Right kidney (tissue), 9 donors: ENCODE measurements at places on chromosomes 13 and 19.

DNA sequence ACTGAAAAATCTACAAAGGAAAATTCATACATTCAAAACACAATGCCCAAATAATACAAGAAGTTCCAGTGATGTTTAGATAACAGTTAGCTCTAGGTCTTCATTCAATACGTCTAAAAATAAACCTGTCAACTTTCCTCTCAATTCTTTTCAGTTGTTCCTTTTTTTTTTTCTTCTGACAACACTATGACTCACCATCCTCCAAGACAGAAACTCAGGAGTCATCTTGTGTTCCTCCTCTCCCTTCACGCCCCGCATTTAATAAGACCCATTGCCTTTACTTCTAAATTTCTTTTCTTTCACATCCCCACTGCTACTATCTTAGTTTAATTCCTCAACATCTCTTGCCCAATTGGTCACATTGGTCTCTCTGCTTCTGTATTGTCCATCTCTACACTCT is 759.9 kb downstream of the GPC5 start:
- no peak for DNase-seq

GRCh38 chr19:22517496-22518411 is 95.6 kb upstream of the ZNF98 start:
- no peak for DNase-seq

DNA sequence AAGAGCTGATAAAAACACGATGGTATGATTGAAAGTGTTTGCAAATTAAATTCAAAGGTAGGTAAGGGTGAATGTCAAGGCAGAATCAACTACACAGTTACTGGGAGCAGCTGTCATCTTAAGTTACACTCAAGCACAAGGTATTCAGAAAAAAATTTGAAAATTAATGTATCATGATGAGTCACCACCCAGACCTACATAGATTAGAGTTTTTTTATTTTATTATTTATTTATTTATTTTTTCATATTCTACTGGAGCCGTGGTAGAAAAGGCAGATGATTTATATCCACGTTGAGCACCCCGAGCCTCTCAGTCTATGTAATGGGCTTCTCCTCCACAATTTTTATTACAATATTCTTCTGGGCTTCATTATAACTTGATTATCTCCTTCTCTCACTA is 728.9 kb upstream of the ARGLU1 start:
- DNase-seq = no peak

DNA sequence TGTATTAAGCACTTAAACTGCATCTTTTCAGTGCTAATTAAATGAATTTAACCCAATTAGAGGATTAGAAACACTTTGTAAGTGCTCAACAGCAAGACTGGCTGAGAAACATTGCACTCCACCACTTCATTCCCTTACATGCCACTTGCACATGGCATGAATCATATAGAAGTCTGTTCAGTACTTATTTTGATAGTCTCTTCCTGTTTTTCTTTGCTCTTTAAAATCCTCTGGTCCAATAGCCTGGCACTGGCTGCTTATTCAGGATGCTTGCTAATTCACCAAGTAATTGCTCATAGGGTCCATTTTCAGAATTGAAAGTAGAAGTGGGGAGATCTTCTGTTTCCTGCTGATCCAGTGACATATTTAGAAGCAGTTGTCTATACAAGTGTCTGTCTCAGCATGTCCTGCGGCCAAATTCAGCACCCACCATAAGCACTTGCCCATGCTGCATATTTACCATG is 900.1 kb downstream of the PCDH9 start:
- no peak for DNase-seq

- no peak for DNase-seq
Observed at GRCh38 chr13:28865951-28866350, 45.8 kb downstream of the MTUS2 start.

DNA sequence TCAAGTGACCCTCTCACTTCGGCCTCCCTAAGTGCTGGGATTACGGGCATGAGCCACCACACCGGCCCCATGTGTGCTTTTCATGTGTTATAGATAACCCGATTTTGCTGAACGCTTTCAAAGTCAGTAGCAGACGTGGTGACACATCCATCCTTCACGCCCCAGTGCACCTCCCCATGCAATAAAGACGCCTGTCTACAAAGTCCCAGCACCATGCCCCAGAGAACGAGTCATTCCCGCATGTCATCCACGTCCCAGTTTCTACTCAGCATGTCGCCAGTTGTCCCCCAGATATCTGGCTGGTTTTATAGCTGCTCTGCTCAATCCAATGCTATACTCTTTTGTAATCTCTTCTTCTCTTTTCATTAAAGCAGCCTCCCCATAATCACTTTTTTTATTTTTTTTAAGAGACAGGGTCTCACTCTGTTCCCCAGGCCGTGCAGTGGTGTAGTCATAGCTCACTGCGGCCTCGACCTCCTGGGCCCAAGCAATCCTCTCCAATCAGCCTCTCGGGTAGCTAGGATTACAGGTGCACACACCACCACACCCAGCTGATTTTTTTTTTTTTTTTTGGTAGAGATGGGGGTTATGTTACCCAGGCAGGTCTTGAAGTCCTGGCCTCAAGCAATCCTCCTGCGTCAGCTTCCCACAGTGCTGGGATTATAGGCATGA is 42.5 kb downstream of the DNM2 start:
- no peak for DNase-seq

- DNase-seq = no peak
Observed at GRCh38 chr19:42120276-42120980, 11.8 kb downstream of the POU2F2 start.

GRCh38 chr13:41596190-41596589 is 138.8 kb downstream of the RGCC start:
- no peak for DNase-seq

DNA sequence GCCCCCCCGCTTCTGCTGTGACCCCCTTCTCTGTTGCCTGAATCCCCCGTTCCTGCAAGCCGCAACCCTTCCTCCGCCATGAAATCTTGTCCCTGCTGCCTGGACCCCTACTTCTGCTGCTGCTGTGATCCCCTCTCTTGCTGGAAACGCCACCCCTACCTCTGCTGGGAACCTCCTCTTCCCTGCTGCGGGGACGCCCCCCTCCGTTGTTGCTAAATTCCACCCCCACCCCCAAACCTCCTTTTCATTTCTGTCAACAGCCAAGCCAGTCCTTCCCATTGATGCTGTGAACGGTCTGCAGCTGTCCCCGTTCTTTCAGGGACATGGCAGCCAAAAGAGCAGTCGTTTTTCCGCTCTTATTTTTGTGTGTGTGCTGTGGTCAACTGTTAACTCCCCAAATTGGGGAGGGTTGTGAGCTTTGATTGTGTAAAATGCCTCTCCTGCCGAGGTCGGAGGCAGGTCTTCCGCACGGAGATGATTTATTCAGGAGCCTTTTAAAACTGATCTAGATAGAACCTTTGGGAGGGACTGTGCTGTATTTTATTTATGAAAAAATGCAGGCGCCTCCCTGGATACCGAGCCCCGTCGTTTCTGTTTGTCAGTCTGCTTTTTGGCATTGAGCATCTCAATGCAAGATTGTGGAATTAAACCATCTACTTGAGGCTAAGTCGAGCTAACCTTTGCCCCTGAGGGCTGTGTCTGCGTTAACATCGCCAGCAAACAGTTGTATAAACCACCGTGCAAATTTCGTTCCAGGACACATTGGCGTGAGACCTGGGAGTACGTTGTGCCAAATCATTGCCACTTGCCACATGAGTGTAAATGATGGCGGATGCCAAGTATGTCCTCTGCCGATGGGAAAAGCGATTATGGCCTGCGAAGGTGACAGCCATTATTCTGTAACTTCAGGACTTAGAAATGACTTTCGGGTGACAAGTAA is 27.9 kb upstream of the NDUFS7 start:
- DNase-seq = peak; percentile 50

DNA sequence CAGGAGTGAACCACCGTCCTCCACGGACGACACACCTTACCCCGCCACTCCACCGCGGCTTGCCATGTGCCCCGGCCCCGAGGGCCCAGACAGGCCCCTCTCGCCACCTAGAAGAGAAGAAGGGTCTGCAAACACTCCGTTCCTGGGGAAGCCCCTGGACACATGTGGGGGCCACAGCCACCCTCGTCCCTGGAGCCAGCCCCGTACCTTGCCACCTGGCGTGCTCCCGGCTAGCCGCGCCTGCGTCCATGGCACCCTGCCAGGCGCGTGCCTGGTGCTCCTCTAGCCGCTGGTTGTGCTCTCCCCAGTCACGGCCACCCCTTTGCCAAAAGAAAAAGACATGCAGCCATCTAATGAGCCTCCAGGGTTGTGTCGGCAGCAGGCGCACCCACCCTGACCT is 19.9 kb upstream of the TINCR start:
- no peak for DNase-seq

DNA sequence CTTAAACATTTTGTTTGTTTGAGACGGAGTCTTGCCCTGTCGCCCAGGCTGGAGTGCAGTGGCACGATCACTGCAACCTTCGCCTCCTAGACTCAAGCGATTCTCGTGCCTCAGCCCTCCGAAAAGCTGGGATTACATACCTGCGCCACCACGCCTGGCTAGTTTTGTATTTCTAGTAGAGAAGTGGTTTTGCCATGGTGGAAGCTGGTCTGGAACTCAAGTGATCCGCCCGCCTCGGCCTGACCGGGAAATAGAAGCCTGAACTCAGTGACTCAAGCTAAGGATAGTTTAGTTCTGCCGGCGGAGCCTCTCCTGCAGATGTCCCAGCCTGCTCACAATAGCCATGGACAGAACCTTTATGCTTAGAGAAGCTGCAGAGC is 53.0 kb upstream of the ZNF254 start:
- DNase-seq = peak; percentile 92

DNA sequence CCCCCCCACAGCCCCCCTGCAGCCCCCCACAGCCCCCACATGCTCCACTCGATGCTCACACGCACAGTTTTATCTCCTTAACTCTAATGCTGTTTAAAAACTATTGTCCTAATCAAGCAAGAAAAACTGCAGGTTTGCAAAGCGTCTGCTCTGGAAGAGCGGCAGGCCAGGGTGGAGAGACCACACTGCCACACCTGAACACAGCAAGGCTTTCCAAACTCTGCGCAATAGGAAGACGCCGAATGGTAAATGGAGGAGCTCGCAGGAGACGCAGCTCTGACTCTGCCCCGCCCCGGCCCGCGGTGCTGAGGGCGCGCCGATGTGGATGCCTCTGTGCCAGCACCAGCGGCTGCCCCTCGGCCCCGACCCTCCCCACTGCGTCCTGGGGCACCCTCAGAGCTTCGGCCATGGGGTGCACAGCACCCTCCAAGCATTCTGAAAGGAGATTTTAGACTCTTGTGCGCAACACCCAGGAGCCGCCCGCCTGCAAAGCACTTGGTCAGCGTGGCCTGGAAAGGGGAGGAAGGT is 32.4 kb downstream of the RASA3 start:
- DNase-seq = no peak

DNA sequence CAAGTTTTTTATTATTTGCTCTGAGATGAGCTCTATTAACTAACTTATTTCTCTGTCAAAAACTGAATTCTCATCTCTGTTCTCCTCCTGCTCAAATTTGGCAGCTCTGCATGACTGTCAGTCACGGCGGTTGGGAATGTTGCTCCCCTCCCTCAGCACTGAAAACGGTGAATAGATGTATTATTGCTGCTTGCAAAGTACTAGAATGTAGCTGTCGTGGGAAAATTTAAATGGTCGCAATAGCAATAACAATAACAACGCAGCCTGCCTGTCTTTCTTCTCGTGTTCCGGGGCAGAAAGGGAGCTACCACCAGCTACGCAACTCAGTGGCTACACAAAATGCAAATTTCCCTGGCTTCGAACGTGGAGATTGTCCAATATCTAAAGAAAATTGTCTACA is 125.6 kb upstream of the FRY start:
- no peak for DNase-seq

- DNase-seq = no peak
Observed at GRCh38 chr19:49953416-49953815, 7.6 kb downstream of the SIGLEC11 start.

GRCh38 chr19:46466536-46467196 is 4.7 kb downstream of the PNMA8A start:
- no peak for DNase-seq

- DNase-seq = no peak
Observed at GRCh38 chr19:5628919-5629481, 6.1 kb downstream of the SAFB start.
